GM10248 (cell line): ENCODE measurements at places on chromosomes 5 and 9.

DNA sequence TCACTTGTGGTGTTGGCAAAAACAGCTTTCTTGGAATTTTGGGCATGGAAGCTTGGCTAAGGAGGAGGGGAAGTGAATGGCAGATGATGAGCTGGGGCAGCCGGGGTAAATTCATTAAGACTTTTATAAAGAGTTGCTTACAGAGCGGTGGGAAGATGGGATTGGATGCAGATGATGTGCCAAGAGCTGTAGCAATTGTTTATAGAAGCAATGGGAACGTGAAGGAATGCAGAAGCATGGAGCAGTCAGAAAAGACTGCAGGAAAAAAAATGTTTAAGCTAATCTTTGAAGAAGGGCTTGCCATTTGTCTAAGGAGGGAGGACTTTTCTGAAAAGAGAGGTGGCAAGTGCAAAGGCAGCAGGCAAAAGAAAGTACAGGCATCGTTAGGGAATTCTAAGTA is 86.6 kb upstream of the SHISAL2B start:
- DNase-seq: no peak

- no peak for DNase-seq
These were observed 241.1 kb downstream of the NFIB start for GRCh38 chr9:14072850-14073249.

GRCh38 chr5:57778501-57779091 is 296.0 kb upstream of the ACTBL2 start:
- no peak for DNase-seq

GRCh38 chr5:159178978-159179377 is 30.4 kb downstream of the RNF145 start:
- DNase-seq: no peak
